Esophagus muscularis mucosa (tissue), 4 donors: ENCODE measurements at places on chromosomes 1 and 21. TPM values are rescaled to one million over a fixed set of nuclear protein-coding genes. Genes with fewer than 3 reads are reported as not detected.

The OR14A2 gene
- not detected for total RNA-seq

The RSBN1 gene
- 19.9 TPM for total RNA-seq

The SPAG17 gene
- not detected for total RNA-seq

The SMCP gene
- not detected for total RNA-seq

The OR2L8 gene
- not detected for total RNA-seq

The FNBP1L gene
- 16.1 TPM for total RNA-seq

The GJA4 gene
- 5.8 TPM for total RNA-seq

The TSNAX gene
- total RNA-seq, result 28.2 TPM
